ENCODE measurements at places on chromosomes 12 and 14.

DNA sequence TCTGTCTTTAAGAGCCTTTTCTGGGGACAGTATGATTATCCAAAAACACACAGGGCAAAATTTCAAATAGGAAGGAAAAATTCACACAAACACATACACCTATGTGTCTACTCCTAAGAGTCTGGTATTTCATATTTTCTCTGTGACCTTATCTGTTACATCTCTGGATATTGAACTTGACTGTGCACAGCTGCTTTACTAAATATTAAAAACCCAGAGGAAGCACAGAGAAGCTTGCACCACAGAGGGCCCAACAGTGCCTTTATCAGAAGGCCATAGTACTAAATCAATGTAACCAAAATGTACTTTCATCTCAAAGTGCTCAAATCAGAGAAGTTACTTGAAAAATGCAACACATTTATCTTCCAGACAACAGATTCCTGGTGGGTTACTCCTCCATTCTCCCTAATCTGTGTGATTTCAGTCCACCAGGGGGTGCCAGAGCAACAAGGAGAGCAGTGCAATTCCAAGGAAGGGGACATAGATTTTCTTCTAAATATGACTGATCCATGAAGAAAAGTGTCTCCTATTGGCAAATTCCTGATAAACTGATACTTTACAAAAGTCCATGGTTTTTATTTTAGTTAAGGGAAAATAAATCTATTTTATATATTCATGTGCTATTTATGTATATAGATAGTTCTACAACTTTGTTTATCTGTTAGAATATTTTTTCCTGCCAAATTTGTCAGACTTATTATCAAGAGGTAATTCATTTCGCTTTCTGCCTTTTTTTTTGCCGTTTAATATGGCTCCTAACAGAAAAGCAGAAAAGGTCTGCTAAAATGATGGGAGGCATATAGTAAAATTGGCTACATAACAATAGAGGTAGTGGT lies 617.6 kb downstream of the LRFN5 start:
- DNase-seq = no peak

DNA sequence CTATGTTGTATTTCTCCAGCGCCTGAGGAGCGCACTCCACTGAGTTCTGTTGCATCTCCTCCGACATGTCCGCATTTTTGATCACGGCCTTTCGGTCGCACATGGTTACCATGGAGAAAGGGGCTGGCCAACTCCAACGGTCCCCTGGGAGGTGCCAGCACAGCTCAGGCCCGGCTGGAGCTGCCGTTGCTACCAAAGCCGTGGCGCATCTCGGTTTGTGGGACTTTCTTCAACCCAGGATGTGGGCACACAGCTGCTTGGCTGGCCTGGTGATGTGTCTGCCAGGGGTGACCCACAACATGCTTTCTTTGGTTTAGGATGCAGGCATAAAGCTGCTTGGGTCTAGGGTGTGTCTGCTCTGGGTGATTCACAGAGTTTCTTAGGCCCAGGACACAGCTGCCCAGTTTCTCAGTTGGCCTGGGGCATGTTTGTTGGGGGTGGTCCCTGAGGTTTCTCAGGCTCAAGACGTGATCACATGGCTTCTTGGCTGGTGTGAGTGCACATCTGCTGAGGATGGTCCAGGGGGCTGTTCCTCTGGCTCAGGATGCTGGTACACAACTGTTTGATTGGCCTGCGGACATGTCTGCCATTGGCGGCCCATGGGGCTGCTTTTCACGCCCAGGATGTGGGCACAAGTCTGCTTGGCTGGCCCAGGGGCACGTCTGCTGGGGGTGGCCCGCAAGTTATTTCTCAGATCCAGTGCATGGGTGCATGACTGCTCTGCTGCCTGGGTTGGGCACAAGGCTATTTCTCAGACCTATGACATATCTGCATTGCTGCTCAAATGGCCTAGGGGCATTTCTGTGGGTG lies 25.9 kb upstream of the GTF2A1 start:
- DNase-seq = no peak

GRCh38 chr12:124754949-124755800 lies 108.5 kb downstream of the SCARB1 start:
- DNase-seq = peak; percentile 37

- DNase-seq = no peak
Observed at GRCh38 chr12:77339610-77340009, 274.2 kb upstream of the E2F7 start.

DNA sequence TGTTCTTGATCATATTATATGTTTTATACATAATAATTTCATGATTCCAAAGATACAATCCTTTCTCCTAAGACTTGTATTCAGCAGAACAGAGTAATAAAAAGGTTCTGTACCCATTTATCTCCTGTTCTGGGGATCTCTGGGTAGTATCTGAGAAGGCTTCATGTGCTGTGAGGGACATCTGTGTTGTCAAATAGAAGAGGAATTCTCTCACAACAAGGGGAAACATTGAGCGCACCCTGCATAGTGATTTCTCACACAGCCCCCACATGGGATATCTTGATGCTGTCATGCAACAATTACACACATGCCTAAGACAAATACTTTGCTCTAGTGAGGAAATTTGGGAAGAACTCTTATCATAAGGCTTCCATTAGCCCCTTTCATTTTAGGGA lies 101.8 kb upstream of the ATF1 start:
- no peak for DNase-seq

- no peak for DNase-seq
Observed at GRCh38 chr14:98928418-98928817, 343.6 kb downstream of the BCL11B start.

DNA sequence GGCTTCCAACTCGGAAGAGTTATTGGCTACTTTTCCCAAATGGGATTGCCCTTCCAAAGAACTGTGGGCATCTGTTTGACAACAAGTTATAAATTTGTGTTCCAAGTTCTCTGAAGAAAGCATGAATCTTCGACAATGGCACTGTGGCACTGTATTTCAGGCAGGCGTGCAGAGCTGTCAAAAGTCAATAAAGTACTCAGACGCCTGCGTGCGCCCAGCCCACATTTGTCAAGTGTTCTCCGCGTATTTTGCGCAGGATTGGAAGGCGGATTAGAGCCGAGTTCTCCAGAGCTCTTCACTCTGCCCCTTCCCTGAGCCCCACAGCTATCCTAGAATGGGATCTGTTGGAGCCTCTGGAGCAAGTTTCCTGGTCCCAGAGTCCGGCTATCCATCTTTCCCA lies 103.2 kb downstream of the SLC25A47 start:
- DNase-seq = no peak

GRCh38 chr12:93061473-93062419 lies 132.7 kb upstream of the EEA1 start:
- DNase-seq = peak; percentile 4

- no peak for DNase-seq
Observed at GRCh38 chr12:19058235-19059021, 71.1 kb upstream of the PLEKHA5 start.

- DNase-seq = no peak
Observed at GRCh38 chr12:6941267-6941666, 2.3 kb upstream of the RNU7-1 start.

DNA sequence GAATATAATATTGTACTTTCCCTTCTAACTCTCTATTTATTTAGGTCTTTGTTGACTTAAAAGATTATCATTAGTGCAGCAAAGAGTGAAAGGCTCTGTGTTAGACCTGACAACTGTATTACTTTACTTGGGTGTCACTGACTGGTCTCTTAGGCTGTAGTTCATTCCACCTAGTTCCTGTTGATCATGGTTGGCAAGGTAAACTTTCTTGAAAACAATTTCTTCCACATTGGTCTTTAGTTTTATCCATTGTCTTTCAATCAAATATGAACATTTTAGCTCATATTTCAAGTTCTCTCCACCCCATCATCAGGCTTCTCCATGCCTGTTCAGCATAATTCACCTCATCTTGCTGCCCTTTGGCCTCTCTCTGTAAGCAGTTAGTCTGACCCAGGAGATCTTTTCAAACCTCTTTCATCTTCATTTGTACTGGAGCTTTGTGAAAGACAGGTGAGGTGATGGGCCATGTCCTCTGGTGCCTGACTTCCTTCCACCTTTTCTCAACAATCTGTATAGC lies 32.1 kb upstream of the PPM1H start:
- no peak for DNase-seq

All from substantia nigra (tissue), 51 donors.